ENCODE measurements at places on chromosomes 6 and 20.

GRCh38 chr6:76771059-76771634 lies 692.1 kb downstream of the HTR1B start:
- DNase-seq, result no peak

DNA sequence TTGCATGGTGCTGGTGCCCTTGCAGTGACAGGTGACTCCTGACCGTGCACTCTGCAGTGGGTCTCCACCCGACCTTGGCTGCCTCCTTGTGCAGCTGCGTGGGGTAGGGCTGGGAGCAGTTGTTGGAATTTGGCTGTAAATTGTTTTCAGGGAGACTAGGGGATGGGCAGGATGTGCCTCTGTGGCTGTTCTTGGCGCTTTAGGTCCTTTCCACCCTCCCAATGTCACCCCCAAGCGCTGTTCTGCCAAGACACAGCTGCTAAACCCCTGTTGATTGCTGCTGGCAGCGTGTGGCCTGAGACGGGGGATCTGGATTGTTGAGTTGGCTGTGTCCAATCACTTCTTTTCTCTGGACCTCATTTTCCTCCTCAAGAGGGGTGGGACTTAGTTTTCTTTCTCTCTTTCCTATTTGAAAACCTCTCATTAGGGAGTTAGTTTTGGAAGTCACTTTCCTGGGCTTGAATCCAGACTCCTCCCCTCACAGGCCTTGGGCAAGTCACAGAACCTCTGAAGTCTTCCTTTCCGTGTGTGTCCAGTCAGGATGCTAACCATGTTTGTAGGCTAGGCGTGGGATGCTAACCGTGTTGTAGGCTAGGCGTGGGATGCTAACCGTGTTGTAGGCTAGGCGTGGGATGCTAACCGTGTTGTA lies 8.5 kb downstream of the IGF2R start:
- no peak for DNase-seq

DNA sequence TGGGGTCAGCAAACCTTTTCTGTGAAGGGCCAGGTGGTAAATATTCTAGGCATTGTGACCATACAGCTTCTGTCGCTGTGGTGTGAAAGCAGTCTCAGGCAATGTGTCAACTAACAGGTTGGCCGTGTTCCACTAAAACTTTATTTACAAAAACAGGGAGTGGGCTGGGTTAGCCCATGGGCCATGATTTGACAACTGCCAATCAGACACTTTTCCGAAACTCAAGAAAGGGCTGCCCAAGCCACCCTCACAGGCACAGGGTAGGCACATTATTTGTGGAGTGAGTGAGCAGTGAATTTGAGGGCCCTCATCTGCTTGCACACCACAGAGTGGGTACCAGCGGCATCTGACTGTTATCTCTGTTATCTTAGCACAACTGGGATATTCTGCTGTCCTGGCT lies 290.3 kb downstream of the TAF4 start:
- DNase-seq, result no peak

DNA sequence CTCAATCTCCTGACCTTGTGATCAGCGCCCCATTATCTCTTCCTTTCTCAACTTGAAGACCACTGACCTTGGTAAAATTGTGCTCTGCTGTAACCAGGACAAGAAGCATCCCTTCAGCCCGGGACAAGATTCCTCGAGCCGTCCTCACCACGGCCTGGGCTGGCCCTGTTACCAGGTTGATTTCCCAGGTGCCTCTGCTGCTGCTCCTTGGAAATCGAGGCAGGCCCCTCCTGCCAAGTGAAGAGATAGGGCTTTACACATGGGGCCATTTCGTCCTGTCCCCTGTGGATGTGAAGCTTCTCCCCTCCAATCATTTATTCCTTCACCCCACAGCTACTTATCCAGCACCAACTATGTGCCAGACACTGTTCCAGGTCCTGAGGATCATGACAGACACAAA lies 21.5 kb downstream of the RAB44 start:
- no peak for DNase-seq

DNA sequence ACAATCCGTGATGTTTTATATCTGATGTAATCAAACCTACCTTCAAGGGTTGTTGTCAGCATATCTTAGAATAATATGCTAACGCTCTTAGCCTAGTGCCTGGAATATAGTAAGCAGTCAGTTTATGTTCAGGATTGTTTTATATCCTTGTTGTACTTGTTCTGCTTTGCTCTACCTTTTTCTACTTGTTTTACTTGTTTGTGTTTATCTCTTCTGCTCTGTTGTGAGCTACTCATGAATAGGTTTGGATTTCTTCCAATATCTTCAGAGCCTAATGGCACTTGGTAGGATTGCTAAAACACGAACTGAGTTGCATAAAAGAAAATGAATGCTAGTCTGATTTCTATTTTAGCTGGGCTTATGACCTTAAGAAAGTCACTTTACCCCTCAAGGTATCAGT lies 40.1 kb downstream of the DNAH8 start:
- DNase-seq, result no peak

DNA sequence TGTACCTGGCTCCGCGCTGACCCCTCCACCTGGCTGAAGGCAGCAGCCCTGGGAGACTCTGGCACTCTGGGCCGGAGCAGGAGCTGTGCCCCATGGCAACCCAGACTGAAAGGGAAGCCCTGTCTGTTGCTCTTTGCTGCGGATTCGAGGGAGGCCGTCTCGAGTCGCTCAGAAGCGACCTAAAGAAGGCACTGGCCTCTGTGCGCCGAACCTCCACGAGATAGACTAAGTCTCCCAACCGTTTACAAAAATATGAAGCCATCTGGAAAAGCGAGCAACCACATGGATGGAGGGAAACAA lies 10.5 kb upstream of the TBX18 start:
- no peak for DNase-seq

DNA sequence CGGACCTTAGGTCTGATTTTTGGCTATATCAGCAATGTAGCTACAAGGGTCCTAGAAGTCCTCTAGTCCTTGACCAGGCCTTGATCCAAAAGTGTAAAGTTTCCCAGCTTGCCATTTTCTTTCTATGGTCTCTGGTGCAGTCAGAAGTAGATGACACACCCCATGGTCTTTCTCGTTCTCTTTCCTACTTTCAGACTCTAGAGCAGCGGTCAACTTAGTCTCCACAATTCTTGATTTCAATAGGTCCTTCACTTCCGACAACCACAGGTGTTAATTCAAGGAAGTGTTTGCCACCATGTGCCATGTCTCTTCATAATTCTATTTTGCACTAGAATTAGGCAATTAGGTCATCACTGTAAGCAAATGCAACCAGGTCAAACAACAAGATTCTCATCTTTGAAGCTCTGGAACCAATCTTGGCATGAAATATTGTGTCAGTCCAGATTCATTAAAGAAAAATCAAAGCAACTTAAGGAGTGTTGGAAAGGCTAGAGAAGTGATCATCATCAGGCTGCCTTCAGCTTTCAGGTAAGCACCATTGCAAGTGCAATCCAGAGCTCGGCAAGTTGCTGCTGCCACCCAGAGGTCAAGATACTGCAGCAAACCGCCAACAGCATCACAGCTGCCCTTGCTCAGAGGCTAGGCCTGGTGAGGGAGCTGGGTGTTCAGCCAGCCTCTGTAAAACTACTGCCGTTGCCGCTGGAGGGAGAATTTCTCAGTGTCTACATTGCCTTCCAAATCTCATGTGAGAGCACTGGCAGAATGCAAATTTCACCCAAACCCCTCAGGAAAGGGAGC lies 5.6 kb upstream of the SYNE1 start:
- DNase-seq, result peak; percentile 83

DNA sequence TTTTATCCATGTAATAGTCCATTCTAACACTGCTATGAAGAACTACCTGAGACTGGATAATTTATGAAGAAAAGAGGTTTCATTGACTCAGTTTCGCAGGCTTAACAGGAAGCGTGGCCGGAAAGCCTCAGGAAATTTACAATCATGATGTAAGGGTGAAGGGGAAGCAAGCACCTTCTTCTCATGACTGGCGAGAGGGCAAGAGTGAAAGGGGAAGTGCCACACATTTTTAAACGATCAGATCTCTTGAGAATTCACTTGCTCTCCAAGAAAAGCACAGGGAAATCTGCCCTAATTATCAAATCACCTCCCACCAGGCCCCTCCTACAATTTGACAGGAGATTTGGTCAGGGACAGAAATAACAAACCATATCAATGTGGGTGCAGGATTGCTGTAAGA lies 859.7 kb downstream of the EPHA7 start:
- DNase-seq, result peak; percentile 3

DNA sequence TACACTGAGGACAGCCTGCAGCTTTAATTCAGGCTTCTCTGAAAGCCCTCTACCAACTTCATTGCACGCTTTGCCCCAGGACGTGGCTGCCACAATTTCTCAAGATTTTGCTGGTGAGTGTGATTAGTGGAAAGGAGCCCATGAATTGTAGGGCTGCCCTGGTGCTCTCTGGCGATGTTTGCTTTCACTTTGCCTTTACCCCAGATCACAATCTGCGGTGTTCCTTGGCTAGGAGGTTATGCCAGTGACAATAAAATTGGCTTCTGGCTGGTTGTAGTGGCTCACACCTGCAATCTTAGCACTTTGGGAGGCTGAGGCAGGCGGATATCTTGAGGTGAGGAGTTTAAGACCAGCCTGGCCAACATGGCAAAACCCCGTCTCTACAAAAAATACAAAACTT lies 139.3 kb downstream of the FOXC1 start:
- no peak for DNase-seq

DNA sequence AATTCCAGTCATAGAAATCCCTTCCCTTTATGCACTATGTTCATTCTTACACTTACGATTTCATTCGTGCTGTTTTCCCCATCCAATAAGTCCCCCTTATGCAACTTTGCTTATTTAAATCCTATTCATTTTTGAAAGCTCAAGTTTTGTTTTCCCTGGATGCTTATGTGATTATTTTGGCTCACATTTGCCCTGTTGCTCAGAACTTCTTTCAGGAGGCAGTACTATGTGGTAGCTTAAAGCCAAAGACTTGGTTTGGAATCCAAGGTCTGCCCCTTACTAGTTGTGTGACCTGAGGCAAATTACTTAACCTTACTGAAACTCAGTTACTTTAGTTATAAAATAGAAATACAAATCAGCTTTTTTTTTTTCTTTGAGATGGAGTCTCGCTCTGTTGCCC lies 59.6 kb downstream of the MOXD1 start:
- no peak for DNase-seq

DNA sequence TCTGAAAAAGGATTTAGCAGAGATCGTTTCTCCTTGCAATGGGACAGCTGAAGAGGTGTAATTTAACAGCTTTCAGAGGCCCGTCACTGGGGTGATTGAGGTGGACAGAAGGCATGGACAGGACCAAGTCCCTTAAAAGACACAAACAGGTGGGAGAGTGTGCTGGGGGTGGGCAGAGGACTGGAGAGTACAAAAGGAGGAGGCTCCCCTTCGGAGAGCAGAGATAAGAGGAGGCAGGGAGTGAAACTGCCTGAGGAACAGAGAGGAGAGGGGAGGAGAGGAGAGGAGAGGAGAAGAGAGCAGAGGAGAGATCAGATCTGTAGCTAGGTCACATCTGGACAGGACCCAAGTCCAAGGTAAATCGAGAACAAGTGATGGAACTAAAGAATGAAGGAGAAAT lies 48.6 kb upstream of the PKHD1 start:
- DNase-seq, result no peak

- no peak for DNase-seq
These were observed 2.8 kb upstream of the TFAP2A start for GRCh38 chr6:10417681-10418104.

DNA sequence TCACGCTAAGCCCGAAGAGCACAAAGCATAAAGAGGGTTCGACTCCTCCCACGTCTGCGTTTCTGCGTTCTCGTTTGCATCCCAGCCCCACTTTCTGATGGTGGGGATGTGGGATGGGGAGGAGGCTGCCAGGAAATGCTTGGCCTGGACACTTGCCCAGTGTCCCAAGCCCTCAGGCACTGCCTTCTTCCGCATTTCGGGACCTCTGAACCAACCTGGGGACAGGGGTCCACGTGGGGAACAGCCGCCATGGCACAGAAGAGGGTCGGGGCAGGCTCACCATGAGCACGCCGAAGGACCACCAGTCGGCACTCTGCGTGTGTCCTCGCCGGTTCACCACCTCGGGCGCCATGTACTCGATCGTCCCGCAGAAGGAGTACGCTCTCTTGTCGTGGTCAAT lies 88.2 kb downstream of the RAMACL start:
- no peak for DNase-seq

GRCh38 chr6:6469074-6469473 lies 119.4 kb upstream of the LY86 start:
- no peak for DNase-seq

DNA sequence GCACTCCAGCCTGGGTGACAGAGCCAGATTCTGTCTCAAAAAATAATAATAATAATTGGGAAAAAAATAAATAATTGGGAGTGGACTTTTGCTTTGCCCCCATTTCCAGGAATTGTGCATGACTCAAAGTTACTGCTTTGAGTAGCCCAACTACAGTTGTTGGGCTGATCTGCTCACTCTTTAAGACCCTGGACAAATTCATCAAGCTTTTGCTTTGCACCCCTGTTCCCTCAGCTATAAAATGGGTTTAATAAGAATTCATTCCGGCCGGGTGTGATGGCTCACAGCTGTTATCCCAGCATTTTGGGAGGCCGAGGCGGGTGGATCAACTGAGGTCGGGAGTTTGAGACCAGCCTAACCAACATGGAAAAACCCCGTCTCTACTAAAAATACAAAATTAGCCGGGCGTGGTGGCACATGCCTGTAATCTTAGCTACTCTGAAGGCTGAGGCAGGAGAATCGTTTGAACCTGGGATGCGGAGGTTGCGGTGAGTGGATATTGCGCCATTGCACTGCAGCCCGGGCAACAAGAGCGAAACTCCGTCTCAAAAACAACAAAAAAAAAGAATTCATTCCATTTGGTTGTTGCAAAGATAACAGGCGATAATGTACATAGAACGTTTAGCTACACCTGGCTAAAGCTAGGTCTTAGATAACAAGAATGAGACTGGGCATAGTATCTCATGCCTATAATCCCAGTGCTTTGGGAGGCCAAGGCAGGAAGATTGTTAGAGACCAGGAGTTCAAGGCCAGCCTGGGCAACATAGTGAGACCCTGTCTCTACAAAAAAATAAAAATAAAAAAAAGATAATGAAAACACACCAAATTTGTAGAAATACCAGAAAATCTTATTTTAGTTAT lies 87.9 kb upstream of the ZNF217 start:
- no peak for DNase-seq

DNA sequence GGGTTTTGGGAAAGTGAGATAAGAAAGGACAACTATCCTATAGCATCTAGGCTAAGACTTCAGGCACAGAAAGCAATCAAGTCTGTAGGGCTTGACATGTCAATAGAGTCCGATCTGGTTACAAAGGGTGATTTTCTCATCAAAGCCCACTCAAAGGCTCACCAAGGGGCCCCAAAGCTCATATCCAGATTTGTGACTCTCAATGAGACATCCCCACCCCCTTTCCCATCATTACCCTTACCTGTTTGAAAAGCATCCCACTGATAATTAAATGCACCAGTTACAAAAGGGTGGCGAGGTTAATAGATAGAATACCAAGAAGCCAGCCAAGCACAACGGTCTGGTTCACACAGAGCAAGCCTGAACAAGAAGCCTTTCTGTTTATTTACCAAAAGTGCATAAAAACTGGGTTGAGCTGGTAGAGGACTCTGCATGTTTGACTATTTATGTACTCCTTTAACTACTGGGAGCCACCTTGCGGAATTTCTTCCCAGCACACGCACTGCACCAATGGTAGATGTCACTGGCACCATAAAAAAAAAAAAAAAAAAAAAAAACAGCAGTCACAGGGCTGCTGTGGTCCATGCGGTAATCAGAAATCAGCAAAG lies 6.1 kb downstream of the JAG1 start:
- no peak for DNase-seq
